ENCODE measurements at places on chromosomes 5 and 9.

GRCh38 chr5:170633235-170634081, 129.6 kb downstream of the KCNIP1 start:
- no peak for DNase-seq

GRCh38 chr9:38708759-38709158, 11.2 kb downstream of the FAM240B start:
- no peak for DNase-seq

DNA sequence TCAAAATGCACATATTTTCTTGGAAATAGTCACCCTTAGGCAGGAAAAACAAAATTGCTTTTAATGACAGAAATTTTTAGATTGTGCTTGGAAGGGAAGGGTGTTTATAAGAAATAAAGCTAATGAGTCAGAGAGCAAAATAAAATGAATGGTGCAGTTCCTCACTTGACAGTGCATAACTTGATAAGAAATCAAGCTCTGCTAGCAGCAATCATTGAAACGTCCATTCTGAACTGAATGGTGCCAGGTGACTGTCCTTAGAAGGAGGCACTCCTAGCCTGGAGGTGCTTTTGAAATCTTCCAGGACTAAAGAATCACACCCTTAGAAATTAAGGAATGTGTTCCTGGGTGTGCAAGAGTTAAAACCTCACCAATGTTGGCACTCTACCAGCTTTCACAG, 202.5 kb downstream of the EFNA5 start:
- no peak for DNase-seq

- DNase-seq, result no peak
These were observed 66.1 kb upstream of the ADRA1B start for GRCh38 chr5:159850160-159850559.

GRCh38 chr9:96871176-96871575, 16.9 kb upstream of the ZNF782 start:
- no peak for DNase-seq

GRCh38 chr9:21434202-21435014, 5.8 kb upstream of the IFNA1 start:
- peak; percentile 8 for DNase-seq

GRCh38 chr5:67478337-67478736, 281.7 kb upstream of the CD180 start:
- no peak for DNase-seq

DNA sequence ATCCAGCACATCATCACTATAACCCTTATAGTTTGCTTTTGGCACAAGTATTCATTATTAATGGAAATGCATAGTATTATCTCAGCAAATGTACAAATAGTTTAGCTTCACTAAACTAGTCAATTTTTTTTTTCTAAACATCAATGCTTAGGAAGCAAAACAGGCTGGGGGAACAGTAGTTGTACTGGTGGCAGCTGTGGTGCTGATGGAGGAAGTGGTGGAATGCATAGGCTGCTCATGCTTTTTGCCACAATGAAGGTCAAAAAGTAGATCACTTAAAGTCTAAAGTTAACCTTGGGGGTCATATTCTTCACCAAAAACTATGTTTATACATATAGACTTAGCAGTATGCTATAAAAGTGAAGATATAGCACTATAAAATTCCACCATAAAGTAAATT, 36.3 kb upstream of the CDKN2B start:
- DNase-seq, result no peak

- no peak for DNase-seq
These were observed 57.7 kb downstream of the MAPKAP1 start for GRCh38 chr9:125649315-125649714.

GRCh38 chr9:18768951-18769622, 263.9 kb downstream of the SAXO1 start:
- no peak for DNase-seq

DNA sequence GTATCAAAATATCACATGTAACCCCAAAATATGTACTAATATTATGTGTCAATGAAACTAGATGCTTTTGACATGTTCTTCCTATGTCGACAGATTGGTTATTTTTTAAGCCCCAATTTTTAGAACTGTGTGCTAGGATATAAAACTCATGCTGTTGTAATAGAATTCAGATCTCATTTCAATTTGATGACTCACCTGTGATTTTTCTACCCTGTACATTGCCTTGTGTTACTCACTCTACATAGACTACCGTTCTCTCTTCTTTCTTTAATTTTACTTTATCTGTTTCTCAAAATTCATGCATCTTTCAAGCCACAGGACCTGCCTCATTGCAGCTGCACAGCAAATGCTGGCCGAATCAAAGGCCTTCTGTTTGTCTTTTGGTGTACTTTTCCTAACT, 284.5 kb downstream of the MAT2B start:
- DNase-seq, result no peak

DNA sequence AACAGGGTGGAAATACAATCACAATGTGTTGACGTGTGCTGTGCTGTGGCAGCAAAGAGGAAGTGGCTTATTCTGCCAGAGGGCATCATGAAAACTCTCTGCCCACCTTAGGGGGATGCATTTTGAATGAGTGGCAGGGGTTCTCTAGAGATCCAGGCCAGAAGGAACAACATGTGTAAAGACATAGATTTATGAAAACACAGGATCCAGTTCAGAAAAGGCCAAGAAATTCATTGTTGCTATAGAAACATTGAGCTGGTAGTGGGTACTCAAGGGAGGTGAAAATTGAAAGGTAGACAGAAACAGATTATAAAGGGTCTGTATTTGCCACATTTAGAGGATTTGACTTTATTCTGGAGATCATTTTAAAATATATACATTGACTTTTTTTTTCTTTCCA, 417.7 kb downstream of the ENC1 start:
- no peak for DNase-seq

- DNase-seq, result no peak
These were observed 30.2 kb upstream of the CCNG1 start for GRCh38 chr5:163407034-163407655.

DNA sequence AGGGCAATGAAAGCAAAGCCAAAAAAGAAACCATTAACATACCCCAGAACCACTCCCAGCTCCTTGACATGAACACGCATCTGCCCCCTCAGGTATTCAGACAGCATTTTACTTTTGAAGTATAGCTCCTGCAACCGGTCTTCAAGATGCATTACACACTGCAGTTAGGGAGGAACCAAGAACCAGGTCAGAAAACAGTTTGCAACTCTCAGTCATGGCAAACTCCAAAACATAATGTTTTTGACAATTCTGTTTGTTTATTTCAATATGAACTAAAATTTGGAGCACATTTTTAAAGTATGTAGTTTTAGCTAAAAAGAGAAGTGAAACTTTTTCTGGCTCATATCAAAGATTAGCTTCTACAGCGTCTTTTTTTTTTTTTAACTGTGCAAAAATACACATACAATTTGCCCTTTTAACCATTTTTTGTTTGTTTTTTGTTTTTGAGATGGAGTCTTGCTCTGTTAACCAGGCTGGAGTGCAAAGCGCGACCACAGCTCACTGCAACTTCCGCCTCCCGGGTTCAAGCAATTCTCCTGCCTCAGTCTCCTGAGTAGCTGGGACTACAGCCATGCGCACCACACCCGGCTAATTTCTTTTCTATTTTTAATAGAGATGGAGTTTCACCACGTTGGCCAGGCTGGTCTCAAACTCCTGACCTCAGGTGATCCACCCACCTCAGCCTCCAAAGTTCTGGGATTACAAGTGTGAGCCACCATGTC, 12.2 kb upstream of the RAPGEF6 start:
- DNase-seq, result no peak

GRCh38 chr5:54608423-54609085, 91.0 kb downstream of the SNX18 start:
- no peak for DNase-seq

GRCh38 chr5:45017568-45017967, 208.8 kb downstream of the MRPS30 start:
- no peak for DNase-seq

DNA sequence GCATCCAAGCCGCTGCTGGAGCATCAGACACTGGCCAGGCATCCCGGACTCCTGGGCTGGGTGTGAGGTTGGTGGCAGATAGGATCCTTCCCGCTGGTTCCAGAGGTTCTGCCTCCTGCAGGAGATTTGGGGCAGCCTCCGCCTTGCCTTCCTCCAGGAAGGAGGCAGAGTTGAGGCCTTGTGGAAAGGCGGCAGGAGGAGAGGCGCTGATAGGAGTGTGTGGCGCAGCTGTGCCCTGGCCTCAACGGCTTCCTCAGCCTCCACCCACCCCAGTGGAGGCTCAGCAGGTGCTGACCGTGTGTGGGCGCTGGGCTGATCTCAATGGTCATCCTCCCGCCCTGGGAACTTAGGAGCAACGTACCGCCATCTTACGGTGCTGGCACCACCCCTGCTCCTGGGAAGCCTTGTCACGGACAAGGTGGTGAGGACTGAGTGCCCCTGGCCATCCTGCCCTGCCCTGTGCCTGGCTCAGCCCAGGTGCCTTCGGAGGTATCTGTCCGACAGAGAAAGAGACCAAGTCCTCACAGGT, 10.2 kb downstream of the NCS1 start:
- no peak for DNase-seq

DNA sequence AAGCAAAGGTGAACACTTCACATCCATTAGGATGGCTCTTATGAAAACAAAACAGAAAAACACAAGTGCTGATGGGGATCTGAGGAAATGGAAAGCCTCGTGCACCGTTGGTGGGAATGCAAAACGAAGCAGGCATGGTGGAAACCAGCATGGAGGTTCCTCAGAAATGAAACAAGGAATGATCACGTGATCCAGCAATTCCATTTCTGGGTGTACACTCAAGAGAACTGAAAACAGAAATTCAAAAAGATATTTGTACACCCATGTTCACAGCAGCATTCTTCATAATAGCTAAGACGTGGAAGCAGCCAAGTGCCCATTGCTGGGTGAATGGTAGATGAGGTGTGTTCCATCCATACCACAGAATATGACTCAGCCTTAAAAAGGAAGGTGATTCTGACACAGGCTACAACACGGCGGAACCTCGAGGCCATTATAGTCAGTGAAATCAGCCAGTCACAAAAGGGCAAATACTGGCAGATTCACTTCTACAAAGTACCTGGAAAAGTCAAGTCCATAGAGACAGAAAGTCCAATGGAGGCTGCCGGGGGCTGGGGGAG, 87.2 kb upstream of the RAPGEF1 start:
- no peak for DNase-seq

DNA sequence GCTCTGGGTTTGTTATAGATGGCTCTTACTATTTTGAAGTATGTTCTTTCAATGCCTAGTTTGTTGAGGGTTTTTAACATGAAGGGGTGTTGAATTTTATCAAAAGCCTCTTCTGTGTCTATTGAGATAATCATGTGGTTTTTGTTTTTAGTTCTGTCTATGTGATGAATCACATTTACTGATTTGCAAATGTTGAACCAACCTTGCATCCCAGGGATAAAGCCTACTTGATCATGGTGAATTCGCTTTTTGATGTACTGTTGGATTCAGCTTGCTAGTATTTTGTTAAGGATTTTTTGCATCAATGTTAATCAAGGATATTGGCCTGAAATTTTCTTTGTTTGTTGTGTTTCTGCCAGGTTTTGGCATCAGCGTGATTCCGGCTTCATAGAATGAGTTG, 25.5 kb downstream of the CCDC180 start:
- DNase-seq, result no peak

DNA sequence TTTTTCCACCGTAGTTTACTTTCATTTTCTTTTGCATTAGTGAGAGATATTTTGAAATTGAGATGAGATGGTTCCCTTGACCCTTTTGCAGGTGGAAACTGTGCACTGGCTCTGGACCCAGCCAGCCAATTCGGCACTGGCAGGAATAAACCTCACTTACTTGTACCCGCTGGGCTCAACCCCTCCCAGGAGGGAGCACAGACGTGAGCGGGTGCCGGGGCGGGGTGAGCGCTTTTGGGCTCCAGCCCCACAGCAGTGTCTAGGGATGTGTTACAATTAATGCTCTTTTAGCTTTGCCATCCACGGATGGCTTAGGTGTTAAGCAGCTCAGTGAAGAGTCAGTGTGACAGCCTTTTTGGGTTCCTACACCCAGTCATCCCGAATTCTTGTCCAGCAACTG, 766.1 kb upstream of the CHD1 start:
- DNase-seq, result no peak

GRCh38 chr5:13553896-13554295, 390.6 kb downstream of the DNAH5 start:
- no peak for DNase-seq

- no peak for DNase-seq
These were observed 12.5 kb downstream of the ABL1 start for GRCh38 chr9:130847306-130848217.

- DNase-seq, result no peak
These were observed 365.0 kb upstream of the SEMA6A start for GRCh38 chr5:116939641-116940040.

DNA sequence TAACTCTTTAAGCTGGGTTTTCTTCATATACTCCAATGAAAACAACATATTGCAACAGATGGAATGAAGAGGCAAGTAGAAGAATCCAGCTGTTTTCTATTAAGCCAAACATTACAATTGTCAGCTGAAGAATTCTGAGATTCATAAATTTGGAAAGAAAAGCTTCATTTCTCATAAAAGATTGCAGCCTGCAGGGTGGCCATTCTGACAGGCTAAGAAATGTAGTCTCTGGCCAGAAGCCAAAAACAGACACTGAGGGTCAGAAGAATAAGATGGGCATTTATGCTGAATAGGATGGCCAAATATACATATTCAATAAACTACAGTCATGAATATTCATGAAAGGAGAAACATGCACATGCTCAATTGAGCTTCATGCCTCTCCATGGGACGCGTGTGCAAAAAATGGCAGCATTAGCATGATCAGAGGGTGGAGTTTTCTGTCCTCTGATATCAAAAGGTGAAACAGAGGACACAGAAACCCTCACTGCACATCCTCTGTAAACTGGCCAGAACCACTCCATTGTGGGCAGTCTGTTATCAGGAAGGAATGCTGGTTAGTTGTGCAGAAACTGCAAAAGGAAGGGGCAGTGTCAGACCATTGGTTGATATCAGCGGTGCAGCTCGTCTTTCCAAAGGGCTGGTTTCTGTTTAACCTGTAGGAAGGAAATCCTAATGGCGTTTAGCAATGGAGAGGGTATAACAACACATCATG, 50.2 kb downstream of the FXN start:
- DNase-seq, result no peak

GRCh38 chr5:85651731-85652130, 966.0 kb upstream of the COX7C start:
- DNase-seq, result no peak

GRCh38 chr9:93125331-93125894, 8.6 kb downstream of the NINJ1 start:
- DNase-seq, result no peak

DNA sequence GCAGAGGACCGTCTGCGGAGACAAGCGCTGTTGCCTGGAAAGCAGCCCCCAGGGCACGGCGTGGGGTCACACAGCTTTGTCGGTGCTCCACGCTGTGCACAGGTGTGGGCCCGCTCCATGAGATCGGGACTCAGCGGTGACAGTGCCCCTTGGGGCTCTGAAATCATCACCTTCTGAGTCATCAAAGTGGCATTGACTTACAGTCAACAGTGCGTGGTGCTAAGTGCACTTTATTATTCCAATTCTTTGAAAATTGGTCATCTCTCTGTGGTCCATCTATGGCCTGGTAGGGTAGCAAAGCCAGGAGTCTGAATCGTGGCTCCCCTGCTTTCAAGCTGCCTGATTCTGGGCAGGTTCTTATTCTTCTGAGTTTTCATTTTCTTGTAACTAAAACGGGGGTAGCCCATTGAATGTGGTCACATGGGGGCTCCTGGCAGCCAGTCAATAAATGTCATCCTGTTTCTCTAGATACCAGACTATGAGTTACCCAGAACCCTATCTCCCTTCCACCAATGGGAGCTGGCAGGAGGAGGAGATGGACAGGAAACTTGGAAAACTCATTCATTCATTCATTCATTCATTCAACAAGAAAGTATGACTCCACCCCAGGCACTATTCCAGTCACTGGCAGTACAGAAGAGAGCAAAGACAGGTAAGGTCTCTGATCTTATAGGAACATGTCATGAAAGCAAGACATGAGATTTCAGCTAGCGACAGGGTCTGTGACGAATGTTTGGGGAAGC, 20.3 kb upstream of the UNC5A start:
- no peak for DNase-seq
